ENCODE measurements at places on chromosomes 7 and 10.

GRCh38 chr10:99908512-99908911 is 101.2 kb downstream of the DNMBP start:
- no peak for DNase-seq

GRCh38 chr7:23759671-23760391 is 49.8 kb downstream of the STK31 start:
- DNase-seq, result no peak

DNA sequence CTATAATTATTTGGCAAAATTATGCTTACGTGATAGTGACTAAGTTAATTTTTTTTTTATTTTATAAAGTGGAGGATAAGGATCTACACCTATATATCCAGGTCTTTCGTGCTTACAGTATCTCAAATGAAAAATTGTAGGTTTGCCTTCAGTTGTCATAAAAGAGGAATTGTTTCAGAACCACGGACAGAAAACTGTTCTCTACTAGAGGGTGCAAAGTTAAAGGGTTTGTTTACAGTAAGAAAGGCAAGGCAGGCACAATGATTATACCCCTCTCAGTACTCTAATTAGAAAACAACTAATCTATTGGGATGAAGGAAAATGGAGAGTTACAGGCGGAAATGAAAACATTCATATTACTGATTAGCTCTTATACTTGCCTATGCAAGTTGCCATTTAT is 1.5 kb downstream of the PCLO start:
- DNase-seq, result no peak

- no peak for DNase-seq
Observed at GRCh38 chr10:75179657-75180177, 30.9 kb upstream of the VDAC2 start.

GRCh38 chr7:94556028-94556427 is 46.4 kb downstream of the CASD1 start:
- DNase-seq, result no peak

DNA sequence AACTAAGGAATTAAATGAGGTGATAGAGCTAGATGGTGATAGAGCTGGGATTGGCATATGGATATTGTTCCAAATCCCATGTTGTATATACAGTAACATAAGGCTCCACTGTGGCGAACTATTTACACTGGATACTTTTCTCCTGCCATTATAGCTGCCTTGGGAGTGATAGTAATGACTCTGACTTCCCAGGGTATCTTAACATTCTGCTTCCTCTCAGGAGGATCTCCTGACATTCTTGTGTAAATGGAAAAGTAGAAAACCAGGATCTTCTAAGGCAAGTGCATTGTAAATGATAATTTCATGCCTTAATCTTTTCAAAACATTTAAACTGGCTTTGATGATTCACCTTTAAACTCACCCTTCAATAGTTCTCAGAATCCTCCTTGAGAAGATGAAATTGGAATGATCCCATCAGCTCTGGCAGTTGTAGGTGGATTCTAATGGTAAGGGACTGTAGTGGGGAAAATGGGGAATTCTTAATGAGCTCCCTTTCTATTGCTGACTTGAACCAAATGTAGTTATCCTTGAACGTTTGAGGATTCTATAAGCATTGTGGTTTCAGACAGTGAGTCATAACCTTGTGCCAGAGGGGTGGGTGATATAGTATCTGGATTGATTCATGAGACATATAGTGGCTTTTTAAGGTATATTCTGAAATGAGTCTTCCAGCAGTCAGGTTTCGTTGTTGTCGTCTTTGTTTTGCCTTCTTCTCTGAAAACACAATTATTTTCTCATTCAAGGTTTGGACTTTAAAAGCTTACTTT is 450.0 kb downstream of the SUGCT start:
- DNase-seq, result no peak
